ENCODE measurements at places on chromosomes 11 and 22.
A peak's percentile ranks its signal among the peaks of the same experiment; 100 is the strongest.

DNA sequence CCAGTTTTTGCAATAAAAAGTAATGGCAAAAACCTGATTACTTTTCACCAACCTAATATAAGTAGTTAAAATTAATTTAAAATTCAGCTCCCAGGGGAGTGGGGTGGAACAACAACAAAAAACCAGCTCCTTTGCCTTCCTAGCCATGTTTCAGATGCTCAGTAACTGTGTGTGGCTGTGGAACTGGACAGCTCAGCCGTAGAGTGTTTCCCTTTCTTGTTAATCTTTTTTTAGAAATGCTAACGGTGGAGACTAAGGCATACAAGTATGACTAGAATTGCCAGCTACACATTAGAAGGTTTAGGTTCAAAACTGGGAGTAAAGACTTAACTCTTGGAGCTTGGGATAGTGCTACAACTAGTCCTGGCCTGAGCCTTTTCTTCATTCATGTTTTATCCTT, 45.0 kb downstream of the PPP6R3 start:
- DNase-seq: no peak

DNA sequence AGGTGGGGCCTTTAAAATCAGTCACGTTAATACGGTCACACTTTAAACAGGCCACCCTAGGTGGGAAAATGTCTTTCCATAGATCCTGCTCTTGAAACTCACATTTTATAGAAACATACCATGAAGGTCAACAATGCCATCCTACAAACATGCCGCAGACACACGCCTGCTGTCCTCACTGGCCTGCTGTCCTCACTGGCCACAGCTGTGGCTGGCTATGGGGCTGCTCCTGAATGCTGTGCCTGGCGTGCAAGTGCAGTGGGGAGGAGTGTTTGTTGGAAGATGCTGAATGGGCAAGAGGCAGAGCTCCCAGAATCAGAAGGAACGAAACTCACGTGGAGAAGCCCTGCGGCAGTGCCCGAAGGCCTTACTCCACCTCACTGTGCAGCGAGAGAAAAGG, 106.2 kb upstream of the BID start:
- DNase-seq: no peak

- no peak for DNase-seq
Observed at GRCh38 chr11:77003963-77004362, 30.2 kb upstream of the B3GNT6 start.

GRCh38 chr11:70883973-70884623, 368.3 kb downstream of the SHANK2 start:
- peak; percentile 49 for DNase-seq

DNA sequence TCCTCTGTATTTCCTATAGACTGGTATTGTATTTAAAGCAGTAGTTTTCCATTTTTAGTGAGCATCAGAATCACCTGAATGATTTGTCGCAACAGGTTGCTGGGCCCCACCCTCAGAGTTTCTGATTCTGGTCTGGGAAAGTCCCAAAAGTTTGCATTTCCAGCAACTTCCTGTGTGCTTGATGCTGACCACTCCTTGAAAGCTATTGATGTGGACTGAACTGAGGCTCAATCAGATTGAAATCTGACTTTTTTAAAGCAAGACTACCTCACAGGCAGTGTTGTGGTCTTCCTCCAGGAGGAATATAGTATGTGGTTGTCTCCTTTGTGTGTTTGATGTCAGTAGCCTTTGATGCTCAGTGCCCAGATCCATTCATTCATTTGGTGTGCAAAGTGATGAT, 17.2 kb upstream of the MPZL2 start:
- DNase-seq: no peak

DNA sequence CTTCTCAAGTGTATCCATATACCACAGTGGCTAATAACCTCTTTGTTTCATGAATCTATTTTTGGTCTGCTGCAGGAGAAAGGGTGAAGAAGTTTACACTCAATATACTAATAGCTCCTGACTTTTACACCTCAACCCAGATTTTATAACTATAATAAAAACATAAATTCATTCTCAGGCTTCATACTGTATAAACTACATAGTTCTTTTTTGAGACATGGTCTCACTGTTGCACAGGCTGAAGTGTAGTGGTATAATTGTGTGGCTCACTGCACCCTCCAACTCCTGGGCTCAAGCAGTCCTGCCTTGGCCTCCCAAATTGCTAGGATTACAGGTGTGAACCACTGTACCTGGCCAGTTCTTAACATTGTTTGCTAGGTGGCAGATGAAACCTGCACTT, 17.8 kb upstream of the CCDC179 start:
- no peak for DNase-seq

- peak; percentile 9 for DNase-seq
Observed at GRCh38 chr11:92225125-92225567, 528 bp downstream of the FAT3 start.
